SHP77 (cell line): ENCODE measurements at places on chromosomes 6 and 20.

- DNase-seq: no peak
Measured at GRCh38 chr6:105988321-105988720, 97.8 kb upstream of the PRDM1 start.

DNA sequence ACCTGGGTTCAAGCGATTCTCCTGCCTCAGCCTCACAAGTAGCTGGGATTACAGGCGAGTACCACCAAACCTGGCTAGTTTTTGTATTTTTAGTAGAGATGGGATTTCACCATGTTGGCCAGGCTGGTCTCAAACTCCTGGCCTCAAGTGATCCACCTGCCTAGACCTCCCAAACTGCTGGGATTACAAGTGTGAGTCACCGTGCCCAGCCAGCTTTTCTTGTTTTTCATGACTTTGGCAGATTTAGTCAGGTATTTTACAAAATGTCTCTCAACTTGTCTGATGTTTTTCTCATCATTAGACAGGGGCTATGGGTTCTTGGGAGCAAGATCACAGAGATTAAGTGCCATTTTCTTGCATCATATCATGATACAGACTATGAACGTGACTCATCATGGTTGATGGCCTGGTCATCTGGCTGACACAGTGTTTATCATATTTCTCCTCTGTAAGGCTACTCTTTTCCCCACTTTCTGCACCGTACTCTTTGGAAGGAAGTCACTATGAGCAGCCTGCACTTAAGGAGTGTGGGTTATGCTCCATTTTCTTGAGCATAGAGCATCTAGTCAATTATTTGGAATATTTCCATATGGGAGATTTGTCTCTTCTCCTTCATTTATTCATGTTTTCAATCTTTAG lies 67.8 kb downstream of the RNF182 start:
- DNase-seq: no peak

- no peak for DNase-seq
Measured at GRCh38 chr20:57913156-57913930, 203.5 kb upstream of the PMEPA1 start.

GRCh38 chr6:143158113-143158581 lies 97.5 kb downstream of the AIG1 start:
- no peak for DNase-seq

DNA sequence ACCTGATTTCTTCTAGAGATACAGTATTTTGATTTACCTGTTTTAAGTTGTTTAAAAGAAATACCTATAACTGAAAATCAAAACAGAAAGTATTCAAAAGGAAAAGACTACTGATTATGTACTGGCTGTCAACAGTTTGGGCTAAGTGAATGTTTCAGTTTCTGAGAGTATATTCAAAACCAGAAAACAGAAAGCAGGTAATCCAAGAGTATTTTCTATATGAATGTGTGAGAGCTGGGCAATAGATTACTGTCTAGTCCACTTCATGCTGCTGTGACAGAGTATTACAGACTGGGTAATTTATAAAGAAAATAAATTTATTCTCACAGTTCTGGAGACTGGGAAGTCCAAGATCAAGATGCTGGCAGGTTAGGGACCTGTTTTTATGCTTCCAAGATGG lies 261.0 kb downstream of the ARHGAP18 start:
- no peak for DNase-seq

DNA sequence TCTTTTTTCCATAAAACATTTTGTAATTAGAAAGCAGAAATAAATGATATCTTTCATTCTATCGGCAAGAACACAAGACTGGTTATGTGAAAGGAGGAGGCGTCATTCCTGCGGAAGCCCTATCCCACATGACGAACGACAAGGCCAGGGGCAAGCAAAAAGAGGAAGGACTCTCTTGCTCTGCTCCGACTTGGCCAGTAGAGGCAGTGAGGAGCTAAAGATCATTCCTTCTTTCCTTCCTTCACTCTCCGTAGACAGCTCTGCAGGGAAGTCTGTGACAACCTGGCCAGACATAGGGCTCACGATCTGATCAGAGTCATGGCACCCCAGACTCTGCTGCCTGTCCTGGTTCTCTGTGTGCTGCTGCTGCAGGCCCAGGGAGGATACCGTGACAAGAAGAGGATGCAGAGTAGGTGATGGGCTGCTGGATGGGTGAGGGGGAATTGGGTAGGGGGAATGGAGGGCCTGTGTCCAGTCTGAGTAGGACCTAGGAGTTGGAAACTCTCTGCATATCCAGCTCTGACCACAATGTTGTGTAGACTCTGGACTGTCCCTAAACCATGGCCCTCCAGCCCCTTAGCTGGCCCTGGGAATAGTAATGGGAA lies at the start of gene WFDC10A:
Gene WFDC10A (plus strand): TSS at position 244 of the 605 bp plus-strand sequence. CDS start 75 bp downstream, at position 319.
- peak; percentile 31 for DNase-seq

DNA sequence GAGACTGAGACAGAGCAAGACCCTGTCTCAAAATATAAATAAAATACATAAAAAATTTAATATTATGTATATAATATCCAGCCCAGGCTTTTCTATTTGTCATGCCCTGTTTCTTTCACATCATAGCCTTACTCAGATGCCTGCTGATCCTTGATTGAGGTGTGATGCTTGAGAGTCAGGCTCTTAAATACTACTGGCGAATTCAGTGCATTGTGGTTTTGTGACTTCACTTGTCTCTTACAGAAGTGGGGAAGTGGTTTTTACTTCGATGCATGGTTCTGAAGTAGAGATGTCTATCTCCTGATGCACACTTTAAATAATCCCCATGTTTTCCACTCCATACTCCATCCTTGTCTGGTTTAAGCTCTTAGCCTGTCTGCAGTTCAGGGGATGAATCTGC lies 29.1 kb downstream of the ASXL1 start:
- DNase-seq: no peak

GRCh38 chr6:34680802-34681515 lies 15.6 kb downstream of the ILRUN start:
- DNase-seq: no peak

DNA sequence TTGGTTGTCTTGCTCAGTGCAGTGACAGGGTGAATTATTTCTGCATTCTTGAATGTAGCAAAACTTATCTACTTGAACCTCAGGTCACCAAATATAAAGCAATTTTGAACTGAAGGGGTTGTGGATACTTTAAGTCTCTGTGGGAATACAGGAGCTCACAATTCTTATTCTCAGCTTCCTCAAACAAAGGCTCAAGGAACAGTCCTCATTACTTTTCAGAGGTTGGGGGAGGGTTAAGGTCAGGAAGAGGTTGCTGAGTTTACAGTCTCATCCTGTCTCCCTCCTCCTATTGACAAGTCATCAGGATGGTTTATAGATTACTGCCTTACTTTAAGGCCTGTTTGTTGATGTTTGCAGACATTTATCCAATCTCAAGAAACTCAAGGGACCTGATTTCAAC lies 143.6 kb upstream of the SPACA1 start:
- no peak for DNase-seq

DNA sequence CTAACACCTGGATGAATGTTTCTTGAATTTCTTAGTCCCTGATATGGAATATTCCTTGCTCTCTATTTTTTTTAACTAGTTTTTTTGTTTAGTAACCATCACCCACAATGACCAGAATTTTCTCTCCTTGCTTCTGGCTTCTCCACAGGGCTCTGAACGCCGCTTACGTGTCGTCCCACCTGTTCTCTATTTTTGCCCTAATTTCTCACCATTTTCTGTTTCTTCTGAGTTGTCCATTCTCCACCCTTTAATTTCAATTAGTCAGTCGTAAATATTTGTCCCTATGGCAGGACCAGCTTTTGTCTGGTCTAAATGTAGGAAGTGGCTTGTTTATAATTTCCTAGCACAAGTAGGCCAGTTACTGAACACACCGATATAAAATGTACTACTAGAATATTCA lies 52.3 kb downstream of the PLCB4 start:
- no peak for DNase-seq

GRCh38 chr6:23180504-23181293 lies 611.3 kb downstream of the HDGFL1 start:
- DNase-seq: peak; percentile 77

DNA sequence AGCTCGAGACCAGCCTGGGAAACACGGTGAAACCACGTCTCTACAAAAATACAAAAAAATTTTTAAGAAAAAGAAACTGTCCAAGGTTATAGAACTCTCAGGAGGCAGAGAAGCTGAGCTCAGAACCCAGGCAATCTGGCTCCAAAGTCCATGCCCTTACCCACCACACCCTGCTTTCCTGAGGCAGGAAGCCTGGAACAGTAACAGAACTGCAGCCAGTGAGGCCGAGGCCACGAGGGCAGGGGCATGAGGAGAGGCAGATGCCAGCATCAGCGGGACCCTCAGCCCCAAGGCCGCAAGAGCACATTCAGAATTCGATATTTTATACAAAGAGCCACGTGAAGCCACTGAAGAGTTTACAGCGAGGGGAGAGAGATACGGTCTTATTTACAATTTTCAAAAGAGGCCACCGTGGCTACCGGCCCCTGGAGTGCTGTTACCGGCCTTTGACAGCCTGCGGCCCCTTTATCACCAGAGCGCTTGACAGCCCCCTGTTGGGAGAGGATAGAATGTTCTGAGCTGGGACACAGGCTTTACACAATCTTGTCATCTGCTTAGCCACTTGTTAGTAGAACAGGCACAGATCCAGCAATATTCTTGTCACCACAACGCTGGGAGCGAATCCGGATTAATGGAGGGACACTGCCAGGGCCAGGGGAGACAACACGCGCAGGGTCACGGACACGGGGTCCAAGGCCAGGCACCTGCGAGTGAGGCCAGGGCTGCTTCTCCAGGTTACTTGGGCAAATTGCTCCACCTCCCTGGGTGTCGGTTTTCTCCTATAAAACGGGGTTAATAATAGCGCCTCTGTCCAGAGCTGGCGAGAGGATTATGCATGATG lies 5.6 kb downstream of the SPATA2 start:
- DNase-seq: no peak

GRCh38 chr6:132728616-132729015 lies 14.8 kb upstream of the VNN1 start:
- DNase-seq: no peak

- no peak for DNase-seq
Measured at GRCh38 chr6:48449002-48449401, 338.0 kb upstream of the PTCHD4 start.

GRCh38 chr6:37906121-37906520 lies 86.6 kb downstream of the ZFAND3 start:
- DNase-seq: no peak

GRCh38 chr6:161117942-161118341 lies 126.4 kb downstream of the MAP3K4 start:
- no peak for DNase-seq

- DNase-seq: no peak
Measured at GRCh38 chr6:86357877-86358276, 579.5 kb upstream of the HTR1E start.

DNA sequence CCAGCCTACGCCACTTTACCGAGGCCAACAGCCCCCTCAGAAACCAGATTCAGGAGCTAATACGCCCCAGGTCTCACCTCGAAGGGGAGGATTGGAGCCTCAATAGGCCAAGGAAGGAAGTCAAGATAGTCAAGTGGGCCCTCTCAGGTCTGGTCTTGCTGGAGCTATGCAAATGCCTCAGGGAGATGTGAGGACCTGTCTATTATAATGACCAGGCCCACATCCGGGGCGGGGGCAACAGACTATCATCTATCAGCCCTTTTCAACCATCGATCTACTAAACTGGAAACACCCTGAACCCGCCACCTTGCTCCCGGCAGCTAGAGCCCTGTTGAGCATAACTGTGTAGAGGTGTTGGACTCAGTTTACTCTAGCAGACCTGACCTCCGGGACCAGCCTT lies 12.7 kb upstream of the GSTA3 start:
- DNase-seq: no peak

GRCh38 chr6:48641544-48641943 lies 530.5 kb upstream of the PTCHD4 start:
- DNase-seq: no peak

DNA sequence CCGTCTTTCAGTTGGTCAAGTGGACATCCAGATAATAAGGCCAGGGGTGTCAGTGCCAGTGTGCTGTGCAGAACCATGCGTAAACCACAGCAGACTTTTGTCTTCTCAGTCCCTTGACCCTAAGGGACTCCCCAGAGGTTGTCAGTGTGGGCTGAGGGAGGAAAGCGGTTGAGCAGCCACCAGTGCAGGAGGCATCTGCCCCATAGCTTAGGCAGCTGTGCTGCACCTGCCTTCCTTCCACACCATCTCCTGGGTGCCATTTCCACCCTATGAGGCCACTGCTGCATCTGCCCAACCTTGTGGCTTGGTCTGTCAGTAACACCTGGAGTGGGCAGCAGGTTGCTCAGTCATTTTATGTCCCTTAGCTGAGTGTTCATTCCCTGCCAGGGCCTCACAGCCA lies 26.0 kb downstream of the PRPF6 start:
- DNase-seq: peak; percentile 15

DNA sequence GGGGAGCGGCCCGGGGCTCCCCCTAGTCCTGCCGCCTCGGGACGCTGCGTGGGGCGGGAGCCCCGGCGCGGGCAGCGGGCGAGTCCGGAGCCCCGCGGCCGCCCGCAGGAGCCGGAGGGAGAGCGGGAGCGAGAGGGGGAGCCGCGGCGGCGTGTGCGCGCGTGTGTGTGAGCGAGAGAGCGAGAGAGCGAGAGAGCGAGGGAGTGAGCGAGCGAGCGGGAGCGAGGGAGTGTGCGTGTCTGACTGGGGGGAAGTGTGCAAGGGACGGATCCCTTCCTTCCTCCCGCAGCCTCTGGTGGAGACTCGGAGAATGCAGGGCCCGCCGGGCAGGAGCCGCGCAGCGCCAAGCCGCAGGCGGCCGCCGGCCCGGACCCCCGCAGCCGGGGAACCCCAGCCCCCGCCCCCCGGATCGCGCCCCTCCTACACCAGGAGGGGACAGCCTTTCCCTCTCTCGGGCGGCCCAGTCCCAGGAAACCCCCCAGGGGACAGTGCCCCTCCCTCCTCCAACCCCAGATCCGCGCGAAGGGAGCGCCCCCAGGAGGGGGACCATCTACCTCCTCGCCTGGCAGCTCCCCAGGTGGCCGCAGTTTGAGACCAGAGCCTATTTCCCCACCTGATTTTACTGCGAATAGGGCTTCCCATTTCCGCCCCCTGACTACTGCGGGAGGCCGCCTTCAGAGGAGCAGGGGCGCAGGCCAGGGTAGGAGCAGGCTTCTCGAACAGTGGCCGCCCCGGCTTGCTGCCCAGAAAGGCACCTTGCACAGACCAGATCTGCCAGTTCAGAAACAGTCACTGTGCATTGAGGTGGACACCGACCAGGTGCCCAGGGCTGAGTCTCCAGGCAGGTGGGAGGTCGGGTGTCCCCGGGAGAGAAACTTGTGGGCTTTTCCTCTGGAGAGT lies at the start of gene CDH22:
Gene CDH22 (minus strand): TSS at position 241 of the 900 bp plus-strand sequence. CDS start 57,204 bp downstream, outside the sequence.
- DNase-seq: no peak

DNA sequence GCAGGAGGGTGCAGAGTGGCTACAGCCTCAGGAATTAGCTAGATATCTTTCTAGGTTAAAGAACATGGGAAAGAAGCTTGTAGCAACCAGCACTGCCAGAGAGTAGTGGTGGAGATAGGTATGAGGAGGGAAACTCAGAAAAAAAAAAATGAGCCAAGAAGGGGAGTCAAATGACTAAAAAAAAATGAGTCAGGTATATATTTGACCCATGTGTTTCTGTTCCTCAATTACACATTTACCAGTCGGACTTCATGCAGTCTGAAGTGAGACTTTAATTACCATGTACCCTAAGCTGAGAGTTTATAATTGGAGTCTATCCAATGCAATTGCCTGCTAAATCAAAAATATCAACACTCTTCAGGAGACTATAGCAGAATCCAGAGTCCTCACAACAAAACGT lies 964.6 kb downstream of the HACE1 start:
- no peak for DNase-seq

GRCh38 chr6:6460416-6460815 lies 128.1 kb upstream of the LY86 start:
- no peak for DNase-seq
